GM13976 (cell line): ENCODE measurements at places on chromosomes 5 and 9.

DNA sequence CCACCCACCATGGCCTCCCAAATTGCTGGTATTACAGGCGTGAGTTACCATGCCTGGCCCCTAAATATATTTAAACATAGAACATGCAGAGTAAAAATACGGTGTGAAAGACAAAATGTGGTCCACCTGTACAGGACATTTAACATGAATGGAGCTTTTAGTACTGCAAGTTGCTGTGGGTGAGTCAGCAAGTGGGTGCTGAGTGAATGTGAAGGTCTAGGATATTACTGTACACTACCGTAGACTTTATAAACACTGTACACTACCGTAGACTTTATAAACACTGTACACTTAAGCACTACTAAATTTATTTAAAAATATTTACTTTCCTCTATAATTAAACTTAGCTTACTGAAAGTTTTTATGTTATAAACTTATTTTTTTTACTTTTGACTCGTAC is 317.8 kb downstream of the PRDM9 start:
- no peak for DNase-seq

DNA sequence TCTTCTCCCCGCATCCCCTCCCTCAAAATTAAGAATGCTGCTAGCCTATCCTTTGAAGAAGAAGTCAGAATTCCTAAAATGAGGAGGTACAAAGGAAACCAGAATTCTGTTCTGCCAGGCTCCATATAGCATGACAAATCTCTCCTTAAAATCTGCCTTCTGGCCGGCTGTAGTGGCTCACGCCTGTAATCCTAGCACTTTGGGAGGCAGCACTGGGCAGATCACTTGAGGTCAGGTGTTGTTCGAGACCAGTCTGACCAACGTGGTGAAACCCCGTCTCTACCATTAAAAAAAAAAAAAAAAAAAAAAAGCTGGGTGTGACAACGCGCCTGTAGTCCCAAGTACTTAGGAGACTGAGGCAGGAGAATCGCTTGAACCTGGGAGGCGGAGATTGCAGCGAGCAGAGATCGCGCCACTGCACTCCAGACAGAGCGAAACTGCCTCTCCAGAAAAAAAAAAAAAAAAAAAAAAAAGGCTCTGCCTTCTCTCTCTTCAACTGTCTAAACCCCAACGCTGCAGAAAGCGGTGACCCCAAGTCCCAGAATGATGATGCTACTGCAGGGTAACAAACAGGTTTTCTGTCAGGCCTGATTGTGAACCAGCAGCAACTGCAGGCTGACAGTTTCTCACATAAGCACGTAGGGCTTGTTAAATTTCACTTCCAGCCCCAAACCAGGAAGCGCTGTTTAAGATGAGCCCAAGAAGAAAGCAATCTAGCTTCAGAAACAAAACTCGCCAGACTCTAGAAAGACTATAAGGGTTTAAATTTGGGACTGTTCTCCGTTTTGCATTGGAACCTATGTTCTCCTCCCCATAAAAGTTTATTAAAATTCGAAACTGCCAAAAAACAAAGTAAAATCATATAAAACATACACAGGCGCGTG is 963 bp upstream of the CAST start:
- DNase-seq = peak; percentile 52

DNA sequence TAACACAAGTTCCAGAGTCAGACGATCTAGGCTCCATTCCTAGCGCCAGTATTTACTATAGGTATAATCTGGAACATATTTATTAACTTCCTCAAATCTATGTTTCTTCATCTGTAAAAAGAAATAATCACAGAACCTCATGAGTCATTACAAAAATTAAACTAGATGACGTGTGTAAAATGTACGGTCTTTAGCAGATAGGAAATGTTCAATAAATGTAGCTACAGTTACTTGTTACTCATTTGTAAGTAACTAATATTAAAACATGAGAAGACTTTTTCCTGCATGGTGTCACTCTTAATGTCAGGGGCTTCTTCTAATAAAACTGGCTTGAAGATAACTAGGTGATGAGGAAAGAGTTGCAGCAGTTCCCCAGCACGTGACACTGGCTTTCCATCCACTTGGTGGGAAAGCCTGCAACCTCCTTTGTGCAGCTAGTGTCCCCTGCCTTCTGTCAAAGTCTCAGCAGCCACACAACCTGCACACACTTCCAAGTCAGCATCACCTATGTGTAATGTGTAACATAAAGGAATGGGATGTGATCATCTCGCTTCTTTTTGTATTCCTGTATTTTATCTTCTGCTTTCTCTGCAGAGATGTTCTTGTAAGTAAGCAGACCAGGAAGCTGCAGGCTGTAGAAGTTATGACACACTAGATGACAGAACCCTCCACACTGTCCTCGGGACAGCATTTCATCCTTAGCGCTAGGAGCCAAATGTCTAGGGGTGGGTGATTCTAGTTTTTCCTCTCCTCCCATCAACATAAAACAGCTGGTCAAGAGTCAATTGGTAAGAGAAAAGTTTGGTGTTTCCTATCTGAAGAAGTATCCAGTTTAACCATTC is 1.8 kb upstream of the JAKMIP2 start:
- DNase-seq = no peak

DNA sequence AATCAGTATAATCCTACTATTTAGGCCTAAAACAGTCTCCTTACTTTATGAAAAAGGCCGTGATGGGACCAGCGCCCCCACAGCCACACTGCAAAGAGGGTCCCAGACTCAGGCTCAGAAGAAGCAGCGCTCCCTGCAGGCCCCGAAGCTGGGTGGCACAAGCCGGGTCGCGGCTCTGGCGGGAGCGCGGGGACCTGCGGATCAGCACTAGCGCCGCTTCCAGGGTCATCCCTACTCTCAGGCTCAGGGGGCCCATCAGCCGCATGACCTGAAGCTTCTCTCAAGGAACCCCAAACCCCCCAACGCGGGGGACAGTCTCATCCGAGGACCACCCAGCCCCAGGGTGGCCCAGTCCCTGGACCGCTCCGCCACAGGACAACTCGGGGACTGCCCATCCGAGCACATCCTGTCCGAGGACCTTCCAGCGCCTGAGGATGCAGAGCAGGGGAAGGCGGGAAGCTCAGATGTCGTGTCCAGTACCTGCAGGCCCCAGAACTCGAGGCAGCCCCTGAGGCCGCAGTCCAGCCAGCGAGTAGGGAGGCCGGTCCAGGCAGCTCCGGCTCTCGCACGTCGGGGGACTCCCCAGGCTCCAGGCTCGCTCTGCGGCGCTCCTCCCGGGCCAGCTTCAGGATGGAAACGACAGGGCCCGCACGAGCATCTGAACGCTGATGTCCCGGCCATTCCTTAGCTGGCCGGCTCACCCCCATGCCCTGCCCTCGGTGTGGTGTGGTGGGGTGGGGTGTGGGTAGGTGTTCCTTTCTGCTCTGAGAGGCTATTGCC is 32.4 kb upstream of the CDK20 start:
- DNase-seq = peak; percentile 36

DNA sequence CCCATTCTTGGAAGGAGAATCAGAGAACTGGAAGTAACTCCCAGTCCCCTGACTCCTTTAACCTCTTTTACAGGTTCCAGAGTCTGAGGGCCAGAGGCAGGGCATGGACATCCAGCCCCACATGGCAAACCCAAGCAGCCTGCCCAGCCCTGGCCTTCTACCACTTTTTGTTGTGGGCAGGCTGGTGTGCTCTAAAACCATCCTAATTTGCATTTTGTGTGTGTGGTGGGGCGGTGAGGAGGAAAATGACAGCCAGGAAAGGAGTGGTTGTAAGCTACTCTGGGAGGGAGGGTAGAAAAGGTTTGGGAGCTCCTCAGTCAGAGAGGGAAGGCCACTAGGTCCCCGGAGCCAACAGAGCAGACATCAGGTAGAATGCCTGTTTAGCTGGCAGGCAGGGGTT is 90.6 kb downstream of the PSD2 start:
- DNase-seq = no peak

- no peak for DNase-seq
Measured at GRCh38 chr5:30930736-30931135, 262.8 kb upstream of the CDH6 start.

DNA sequence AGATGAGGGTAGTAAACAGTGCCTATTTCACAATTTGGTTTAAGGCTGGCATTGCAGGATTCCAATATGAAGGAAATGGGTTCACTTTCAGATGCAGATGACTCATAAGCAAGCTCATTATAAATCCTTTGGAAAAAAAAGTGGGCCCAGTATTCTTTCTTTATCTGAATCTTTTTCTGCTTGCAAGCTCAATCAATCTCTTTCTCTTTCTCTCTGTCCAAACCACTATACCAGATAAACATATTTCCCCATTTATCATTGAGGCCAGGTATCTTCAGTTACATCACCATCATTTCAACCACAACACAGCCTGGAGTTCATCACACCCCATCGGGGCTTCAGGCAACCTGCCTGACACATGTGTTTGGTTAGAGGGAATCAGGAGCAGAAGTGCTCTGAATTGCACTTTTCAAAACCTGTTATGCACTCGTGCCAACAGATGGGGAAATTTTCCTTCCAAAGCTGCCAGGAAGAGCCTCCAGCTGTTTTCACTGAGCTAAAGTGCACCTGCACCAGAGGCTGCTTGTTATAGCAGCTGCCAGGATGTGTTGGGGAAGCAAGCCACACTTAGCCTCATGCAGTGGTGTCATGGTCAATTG is 30.0 kb upstream of the MAMDC2 start:
- no peak for DNase-seq

DNA sequence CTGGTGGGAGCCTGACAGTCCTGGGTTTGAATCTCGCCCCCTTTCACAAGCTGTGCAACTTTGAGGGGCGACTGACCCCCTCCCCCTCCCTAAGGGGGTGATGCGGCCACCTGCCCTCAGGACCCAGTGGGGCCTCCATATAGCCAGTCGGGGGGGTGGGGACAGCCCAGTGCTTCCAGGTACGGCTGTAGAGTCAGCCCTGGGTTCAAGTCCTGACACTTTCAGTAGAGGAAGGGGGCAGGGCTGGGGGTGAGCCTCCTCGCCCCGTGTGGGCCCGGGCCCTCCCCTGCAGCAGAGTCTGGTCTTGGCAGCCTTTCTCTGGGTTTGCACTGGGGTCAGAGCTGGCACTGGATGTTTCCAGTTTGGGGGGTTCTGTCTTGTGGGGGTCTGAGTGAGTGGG is 216.3 kb downstream of the C9orf50 start:
- DNase-seq = no peak
